CD4-positive, alpha-beta T cell treated with Interleukin-10 for 1 hour (primary cell): ENCODE measurements at places on chromosomes 3 and 15.
A peak's percentile ranks its signal among the peaks of the same experiment; 100 is the strongest.

- no peak for DNase-seq
Measured at GRCh38 chr15:27623149-27623548, 476.0 kb downstream of the OCA2 start.

DNA sequence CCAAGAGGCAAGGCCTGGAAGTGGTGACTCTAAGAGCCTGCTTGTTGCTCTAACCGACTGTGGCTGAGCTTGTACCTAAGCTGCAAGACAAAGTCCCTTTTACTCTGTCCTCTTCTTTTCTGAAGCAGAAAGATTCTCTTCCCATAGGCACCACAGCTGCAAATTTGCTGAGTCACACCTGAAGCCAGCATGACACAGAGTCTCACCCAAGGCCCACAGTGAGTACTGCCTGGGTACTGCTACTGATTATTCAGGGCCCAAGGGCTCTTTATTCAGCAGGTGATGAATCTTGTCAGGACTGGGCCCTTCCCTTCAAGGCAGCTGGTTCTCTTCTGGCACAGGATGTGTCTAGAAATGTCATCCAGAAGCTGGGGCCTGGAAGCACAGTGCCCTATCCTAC, 18.9 kb upstream of the TIGIT start:
- no peak for DNase-seq

- no peak for DNase-seq
Measured at GRCh38 chr15:25333049-25333448, 105.8 kb downstream of the UBE3A start.

DNA sequence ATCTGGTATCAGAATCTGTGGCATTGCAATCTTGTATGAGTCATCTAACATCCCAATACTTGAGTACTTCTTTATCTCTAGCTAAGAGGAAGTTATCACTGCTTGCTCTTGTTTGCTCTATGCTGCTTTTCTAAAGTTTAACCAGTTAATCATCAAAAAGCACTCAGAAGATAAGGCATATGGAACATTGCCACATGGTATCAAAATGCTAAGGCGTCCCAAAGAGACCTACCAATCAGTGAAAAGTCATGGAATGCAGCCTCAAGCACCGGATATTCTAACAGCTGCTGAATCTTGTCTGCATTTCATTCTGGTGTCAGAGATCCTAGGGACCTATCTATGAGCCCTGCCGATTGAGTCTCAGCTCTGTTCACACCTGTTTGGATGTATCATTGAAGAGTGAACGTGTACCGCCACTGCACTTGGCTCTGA, 192.8 kb downstream of the ARPP21 start:
- DNase-seq, result no peak

GRCh38 chr15:80778964-80779657, at the start of gene CEMIP:
CEMIP (plus strand) TSS chr15:80779370; CDS start chr15:80873880, 94,510 bp downstream.
- DNase-seq, result peak; percentile 19
